ENCODE measurements at places on chromosomes 7 and 10.

- DNase-seq, result no peak
These were observed 25.7 kb downstream of the NDUFB2 start for GRCh38 chr7:140722254-140722653.

GRCh38 chr10:50593523-50594376 lies 30.0 kb downstream of the SGMS1 start:
- peak; percentile 55 for DNase-seq

GRCh38 chr7:30545791-30546555 lies 41.3 kb upstream of the GGCT start:
- DNase-seq, result no peak

GRCh38 chr10:47065903-47066302 lies 154.7 kb downstream of the PTPN20 start:
- DNase-seq, result no peak

- no peak for DNase-seq
These were observed 39.5 kb downstream of the NT5C2 start for GRCh38 chr10:103153302-103154197.

GRCh38 chr10:95445223-95445836 lies 115.8 kb downstream of the SORBS1 start:
- DNase-seq, result peak; percentile 93

DNA sequence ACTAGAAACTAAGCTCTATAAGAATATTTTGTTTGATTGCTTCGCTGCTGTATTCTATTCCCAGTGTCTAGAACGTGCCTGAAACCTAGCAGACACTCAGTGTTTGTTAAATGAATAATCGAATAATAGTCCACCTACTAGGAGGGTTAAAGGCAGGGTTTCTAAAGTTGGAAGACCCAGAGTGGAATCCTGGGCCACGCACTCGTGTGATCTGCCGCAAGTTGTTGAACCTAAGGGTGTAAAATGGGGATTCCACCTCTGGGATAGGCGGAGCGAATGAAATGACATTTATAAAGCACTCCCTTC lies 702 bp upstream of the AGFG2 start:
- DNase-seq, result no peak

GRCh38 chr7:4931943-4932342 lies 27.0 kb downstream of the MMD2 start:
- DNase-seq, result no peak

DNA sequence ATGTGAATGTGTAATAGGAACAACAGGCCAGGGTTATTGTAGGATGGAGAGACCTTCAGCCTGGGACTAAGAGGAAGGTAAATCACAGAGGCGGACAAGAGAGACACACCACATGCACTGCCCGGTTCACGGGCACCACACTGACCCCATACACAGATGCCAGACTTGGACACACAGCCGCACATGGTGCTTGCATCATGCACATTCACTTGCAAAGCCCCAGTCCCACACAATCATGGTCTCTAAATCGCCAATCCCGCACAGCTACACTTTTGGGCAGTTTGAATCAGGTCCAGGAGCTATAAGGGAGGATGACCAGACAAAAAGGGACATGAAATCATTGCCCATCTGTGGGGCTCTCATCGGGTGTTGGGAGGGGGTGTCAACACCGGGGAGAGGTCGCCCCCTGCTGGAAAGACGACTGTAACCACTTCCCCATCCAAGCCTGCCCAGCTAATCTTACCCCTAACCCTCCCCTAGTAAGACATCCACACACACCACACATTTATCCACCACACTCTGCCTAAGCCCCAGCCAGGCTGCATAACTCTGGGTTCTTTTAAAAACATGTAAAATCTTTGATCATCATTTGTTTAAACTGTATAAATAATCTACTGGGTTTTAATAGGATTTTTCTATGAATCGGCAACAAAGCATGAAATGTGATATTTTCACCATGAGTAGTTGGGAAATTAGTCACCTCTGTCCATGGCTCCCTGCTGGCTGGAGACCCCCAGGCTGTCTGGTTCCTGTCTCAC lies 40.5 kb upstream of the SLF2 start:
- peak; percentile 67 for DNase-seq

- no peak for DNase-seq
These were observed 19.3 kb downstream of the VKORC1L1 start for GRCh38 chr7:65892161-65892560.

GRCh38 chr7:12716134-12716681 lies 28.8 kb downstream of the ARL4A start:
- DNase-seq, result no peak

- DNase-seq, result peak; percentile 17
These were observed 33.4 kb upstream of the C1GALT1 start for GRCh38 chr7:7148798-7149481.

DNA sequence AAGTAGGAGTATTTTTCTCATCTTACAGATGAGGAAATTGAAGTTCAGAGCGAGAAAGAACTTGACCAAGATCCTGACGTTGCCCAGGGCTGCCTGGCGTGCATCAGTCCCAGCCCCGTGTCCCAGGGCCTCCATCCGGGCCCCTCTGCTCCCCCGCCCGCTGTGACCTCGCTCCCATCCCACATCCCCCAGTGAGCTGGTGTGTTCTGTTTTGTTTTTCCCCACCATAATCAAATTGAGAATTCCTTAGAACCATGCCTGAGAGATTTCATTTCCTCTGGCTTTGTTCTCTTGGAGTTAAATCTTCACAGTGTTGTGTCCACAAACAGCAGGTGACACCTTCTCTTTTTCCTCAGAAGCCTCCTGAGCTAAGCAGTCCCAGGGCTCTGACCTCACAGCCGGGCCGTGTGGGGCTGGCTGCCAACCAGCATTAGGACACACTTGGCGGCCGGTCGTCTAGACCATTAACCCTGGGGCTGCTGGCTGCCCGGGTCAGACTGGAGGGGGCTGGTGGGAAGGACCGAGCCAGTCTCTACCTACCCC lies 44.3 kb downstream of the PFKP start:
- peak; percentile 58 for DNase-seq

GRCh38 chr7:27146491-27147198 lies 929 bp downstream of the HOXA6 start:
- DNase-seq, result no peak

DNA sequence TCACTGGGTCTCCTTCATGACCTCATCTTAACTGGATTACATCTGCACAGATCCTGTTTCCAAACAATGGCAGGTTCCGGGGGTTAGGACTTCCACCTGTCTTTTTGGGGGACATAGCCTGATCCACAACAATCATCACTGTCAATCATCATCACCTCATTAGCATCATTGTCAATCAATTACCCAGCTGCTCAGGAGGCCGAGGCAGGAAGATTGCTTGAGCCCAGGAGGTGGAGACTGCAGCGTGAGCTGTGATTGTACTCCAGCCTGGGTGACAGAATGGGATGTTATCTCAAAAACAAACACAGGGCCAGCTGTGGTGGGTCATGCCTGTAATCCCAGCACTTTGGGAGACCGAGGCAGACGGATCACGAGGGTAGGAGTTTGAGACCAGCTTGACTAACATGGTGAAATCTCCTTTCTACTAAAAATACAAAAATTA lies 18.7 kb downstream of the AMZ1 start:
- DNase-seq, result no peak

DNA sequence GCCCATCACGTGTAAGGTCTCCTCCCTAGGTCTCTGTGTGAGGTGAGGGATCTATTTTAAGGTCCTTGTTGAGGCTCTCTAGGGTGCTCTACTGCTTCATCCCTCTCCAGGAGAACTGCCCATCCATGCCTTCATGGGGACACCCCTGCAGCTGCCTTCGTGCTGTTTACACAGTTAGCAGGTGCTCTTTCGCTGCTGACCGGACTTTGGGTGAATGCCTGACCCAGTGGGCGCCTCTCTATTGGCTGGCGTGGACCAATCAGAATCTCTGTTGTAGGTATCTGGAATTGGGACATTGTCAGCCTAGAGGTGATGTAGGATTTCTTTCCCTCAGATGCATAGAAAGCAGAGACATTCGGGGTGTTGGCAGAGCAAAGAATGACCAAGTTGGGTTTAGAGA lies 38.7 kb upstream of the HMX3 start:
- no peak for DNase-seq

DNA sequence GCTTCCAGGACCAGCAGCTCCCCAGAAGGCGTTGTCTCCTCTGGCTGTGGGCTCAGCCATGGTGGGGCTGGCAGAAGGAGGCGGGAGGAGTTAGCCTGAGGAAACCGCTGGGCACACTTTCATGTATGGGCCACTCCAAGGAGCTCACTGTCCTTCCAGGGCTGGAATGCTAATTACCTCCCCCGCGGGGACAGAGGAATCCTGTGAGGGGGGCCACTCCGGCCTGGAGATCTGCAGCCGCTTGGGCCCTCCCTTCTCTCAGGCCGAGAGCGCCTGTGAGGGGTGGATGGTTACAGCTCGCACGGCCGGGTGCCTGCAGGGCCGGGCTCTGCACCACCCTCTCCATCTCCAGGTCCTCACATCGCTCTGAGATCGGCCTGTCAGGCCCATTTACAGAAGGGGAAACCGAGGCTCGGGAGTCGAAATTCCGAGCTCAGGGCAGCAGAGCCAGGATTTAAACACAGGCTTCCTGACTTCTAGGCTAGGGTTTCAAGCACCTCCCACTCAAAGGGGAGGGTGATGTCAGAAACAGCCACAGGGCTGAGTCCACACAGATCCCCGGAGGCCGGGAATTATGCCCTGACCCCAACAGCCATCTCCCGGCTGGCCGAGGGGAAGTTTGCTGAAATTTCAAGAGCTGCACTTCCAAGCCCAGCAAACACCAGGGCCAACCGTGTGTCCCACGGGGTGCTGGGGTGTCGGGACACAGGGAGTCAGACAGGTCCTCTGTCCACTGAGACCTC lies 59.1 kb downstream of the PDGFA start:
- DNase-seq, result peak; percentile 84

- peak; percentile 29 for DNase-seq
These were observed 18.0 kb downstream of the STARD3NL start for GRCh38 chr7:38195804-38196595.

- no peak for DNase-seq
These were observed 23.3 kb downstream of the DNAH11 start for GRCh38 chr7:21566094-21566493.

GRCh38 chr7:16970732-16971482 lies 89.1 kb upstream of the AGR3 start:
- no peak for DNase-seq

GRCh38 chr7:40147371-40148246 lies 12.8 kb downstream of the SUGCT start:
- DNase-seq, result no peak

DNA sequence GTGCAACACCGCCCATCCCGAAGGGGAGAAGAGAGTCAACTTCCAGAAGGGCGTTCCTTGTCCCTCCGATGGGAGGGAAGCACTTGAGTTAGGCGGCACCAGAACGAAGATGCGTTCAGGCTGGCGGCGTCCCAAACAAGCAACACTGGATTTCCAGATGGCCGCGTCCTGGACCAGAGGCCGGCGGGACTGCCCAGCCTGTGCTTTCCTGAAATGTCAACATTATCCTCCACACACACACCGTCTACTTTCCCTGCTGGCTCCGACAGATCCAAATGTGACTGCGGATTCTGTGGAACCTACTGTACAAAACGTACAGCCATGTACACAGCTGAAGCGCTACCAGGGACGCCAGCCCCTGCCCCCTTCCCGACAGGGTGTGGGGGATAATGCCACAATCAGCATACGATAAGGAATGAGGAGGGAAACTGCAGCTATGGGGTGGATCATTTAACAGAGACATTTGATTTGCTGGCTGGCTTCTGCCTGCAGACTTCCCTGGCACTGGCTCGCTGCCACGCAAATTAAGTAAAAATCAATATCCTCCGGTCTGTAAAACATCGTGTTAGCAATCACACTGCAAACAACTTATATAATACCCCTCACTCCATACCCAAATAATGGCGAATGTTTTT lies 82.1 kb downstream of the ZRANB1 start:
- peak; percentile 49 for DNase-seq

DNA sequence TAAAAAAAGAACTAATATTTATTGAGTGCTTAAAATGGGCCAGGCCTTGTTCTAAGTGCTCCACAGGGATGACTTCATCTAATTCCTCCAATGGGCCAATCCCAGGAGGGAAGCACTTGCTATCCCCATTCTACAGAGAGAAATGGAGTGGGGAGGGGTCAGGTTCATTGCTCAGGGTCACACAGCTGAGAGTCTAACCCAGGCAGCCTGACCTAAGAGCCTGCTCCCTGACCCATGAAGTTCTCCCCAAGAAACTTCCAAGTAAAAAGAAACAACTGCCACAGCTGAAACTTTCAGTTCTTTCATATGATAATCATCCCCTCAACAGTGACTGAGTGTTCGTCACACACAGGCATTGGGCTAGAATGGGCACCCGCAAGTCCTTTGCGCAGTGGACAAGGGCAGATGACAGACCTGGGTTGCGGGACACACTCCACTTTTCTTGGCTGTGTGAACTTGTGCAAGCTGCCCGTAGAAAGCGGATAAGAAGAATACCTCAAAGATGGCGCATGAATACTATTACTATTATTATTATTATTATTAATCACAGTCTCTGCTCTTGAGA lies 39.7 kb downstream of the BEND7 start:
- DNase-seq, result no peak

DNA sequence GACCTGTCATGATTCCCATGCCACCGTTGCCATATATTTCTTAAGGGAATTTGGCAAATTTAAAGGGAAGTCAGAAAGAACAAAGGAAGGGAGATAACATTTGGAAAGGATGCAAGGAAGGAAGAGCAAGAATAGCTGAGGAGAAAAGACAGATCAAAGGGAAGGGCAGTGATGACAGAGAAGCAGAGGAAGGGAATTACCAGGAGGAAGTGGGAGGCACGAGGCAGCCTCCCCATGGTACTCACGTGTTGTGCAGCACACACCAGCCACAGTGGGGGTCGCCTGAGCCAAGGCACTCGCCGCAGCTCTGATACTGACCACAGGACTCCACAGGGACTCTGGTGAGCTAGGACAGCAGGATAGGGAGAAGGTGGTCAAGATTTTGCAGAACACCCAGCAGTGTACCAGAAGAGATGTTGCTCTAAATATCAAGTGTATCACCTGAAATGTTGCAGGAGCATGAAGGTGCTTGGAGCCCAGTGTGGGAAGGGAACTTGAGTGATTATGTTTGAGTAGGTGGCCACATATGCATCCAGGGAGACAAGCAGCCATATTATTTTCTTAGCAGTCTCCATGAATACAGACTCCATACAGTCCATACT lies 335.3 kb downstream of the PLXNA4 start:
- DNase-seq, result no peak

- no peak for DNase-seq
These were observed 8.2 kb upstream of the PODXL start for GRCh38 chr7:131564640-131565039.

DNA sequence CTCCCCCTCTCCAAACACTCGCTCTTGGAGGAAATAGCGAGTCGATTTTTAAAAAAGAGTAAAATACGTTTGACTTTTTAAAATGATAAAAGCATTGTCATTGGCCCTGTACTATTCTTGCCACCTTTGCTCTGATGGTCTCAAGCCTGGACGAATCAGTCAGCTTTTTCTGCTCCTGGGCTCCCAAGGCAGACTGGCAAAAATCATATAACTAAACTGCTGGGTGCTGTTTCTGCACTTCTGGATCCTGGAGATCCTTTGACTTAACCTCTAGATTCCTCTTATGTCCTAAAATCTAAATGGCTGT lies 1.8 kb downstream of the TPST1 start:
- no peak for DNase-seq

Measured in AG20443 (cell line).